ENCODE measurements at places on chromosomes 7 and 10.

DNA sequence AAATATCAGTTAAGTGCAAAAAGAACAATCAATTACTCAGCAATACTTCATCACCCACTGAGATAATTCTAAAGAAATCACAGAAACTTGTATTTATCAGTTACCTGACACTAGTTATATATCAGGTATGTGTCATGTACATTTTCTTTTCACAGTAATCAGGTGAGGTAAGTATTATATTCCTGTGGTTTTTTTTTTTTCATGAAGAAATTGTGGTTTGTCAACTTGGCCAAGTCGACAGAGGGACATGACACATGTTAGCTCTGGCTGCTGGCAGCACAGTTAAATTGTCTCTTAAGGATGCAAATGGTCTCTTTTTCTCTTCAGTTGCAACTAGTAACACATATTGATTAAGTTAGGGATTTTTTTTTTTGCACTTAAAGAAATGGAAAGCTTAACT, 13.7 kb upstream of the GPR141 start:
- DNase-seq, result no peak

DNA sequence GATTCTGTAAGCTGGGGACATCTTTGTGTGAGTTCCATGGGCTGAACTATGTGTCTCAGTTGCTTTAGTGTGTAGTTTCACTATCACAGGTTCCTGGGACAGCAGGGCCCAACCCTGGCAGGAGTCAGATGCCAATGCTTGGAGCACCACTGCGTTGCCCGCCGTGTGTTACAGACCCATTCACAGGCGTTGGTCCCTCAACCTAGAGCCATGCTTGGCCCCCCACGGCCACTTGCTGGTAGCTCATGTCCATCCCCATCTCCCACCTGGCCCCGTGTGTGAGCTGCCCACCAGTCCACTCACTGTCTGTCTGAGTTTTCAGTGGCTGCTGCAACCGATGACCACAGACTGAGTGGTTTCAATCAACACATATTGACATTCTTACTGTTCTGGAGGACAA, 546.9 kb downstream of the TCERG1L start:
- DNase-seq, result peak; percentile 47

GRCh38 chr7:134669845-134670373, 23.3 kb downstream of the BPGM start:
- DNase-seq, result no peak

DNA sequence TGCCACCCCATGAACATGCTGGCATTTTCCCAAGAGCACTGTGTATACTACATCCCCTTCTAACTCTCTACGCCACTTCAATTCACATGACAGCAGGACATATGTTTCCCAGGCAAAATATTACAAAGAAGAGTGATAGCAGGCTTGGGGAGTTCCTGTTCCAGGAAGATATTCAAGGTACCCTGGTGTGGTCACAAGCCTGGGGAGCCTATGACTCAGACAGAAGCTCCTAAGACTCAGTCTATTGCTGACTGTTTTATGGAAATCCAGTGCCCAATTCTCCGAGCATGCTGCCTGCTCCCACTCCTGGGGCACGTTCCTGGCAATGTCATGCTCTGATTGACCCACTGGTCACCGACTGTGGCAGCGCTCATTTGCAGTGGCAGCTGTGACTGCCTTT, 23.5 kb upstream of the ABLIM1 start:
- no peak for DNase-seq

- no peak for DNase-seq
Measured at GRCh38 chr7:77258593-77258992, 59.0 kb upstream of the FGL2 start.

DNA sequence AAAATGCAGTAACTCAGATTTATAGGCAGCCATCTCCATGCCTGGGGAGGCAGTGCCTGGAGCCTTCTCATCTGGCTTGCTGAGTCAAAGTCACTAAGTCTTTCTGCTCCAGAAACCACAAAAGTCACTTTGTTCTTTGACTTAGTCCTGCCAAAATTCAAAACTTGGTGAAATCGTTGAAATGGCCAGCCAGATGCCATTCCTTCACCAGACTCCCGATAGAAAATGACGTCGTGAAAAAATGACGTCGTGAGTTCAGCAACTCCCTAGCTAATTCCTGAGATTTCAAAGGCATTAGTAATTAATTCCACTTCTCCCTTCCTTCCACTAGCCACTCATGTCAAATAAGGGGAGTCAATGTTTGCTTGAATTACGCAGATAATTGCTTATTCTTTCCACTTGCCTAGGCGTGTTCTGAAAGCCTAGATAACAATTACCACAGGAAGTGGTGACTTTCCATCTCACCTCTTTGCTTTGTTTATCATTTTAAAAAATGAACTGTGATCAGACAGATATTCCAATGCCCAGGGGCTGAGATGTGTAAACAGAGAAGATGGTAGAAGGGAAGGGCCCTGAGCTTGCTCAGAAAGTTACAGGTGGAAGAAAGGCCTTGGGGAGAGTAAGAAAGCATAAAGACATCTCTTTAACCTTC, 48.5 kb upstream of the OSBPL3 start:
- DNase-seq, result no peak

GRCh38 chr10:7306147-7306546, 104.7 kb downstream of the SFMBT2 start:
- no peak for DNase-seq

DNA sequence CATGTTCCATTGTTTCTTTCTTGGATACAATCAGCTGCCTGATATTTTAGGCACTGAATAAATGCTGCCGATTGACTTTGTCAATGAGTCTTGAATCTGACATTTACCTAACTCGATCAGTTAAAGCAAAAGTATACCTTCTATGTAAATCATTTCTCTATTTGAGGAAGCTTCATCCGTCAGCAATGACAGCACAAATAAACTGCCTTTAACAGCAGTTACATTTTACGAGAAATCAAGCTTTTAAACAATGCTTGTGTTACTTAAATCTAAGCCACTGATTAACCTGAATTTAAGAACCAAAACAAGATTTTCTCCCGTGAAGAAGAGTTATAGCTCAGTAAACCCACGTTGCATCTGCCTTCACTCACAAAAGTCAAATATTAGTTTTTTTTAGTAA, 71.3 kb downstream of the CUL1 start:
- no peak for DNase-seq

GRCh38 chr7:82019551-82020475, 250.0 kb upstream of the HGF start:
- no peak for DNase-seq

GRCh38 chr10:133308421-133309099, at the start of the genes TUBGCP2 and ZNF511:
TUBGCP2 (minus strand) TSS chr10:133308872; CDS start chr10:133302941, 5,931 bp downstream.
ZNF511 (plus strand) TSS chr10:133308914; CDS start chr10:133308944, 30 bp downstream.
- DNase-seq, result peak; percentile 95

DNA sequence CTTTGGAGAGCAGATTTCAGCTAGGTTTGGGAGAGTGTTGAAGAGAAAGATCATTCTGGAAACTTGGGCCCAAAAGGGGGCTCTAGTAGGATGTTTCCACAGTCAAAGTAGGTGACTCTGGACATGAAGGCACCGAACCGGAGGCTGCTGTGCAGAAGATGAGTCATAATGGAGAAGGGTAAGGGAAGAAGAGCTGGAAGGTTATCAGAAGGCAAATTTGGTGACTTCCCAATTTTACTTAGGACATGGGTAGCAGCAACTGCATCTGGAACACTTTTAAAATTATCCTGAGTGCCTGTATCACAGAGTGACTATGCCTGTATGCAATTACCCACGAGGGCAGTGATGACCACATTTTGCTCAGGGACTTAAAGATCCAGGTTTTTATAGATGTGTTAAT, 38.8 kb downstream of the PIK3AP1 start:
- no peak for DNase-seq

DNA sequence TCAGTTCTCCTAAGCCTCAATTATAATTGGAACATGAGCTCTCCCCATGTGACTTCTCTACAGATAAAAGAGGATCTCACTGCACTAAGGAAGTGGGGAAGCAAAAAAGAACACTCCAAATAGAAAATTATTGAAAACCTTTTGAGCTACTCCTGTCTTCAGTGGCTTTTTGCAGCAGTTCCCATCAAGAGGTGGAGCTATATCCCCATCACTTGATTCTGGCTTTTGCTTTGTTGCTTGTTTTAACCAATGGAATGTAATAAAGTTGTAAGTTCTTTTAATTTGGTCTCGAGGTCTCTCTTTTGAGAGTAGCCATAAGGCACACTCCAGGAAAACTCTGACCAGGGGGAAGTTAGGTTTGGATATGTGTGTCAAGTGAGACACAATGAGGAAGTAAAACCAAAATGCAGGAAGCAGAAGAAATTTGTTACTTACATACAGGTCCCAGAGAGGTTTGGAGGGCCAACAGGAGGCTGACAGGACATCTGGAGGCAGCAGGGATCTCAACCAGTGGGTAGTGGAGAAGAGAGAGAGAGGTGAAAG, 569.4 kb downstream of the HTR7 start:
- no peak for DNase-seq

DNA sequence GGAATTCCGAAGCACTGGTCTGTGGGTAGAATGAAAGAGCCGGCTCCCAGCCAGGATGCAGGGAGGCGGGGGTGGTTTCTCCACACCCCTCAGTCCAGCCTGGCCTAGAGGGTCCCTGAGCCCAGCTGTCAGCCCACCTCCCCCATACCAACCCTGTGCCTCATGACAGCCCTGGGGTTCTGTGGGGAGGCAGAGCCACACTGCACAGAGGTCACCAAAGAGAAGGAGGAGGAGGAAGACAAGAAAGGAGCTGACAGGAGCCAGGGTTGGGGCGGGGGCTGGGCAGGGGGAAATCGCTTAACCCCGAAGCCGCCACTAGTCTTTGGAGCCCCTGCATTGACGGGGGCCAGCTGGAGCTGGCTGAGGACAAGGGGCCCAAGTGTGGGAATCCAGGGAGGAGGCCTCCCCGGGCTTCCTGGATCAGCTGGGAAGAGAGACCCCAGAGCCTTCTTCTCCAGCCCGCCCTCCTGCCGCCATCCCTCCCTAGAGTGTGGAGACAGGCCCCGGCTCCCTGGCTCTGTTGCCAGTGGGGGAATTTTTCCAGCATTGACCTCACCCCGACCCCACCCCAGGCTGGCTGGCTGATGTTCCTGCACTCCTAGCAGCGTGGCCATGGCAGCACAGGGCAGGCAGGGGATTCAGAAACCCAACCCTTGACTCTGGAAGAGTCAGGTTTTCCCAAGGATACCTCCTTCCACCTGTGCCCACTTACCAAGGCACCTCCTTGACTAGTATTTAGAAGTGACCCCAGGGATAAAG, 32.5 kb downstream of the KAZALD1 start:
- DNase-seq, result no peak

DNA sequence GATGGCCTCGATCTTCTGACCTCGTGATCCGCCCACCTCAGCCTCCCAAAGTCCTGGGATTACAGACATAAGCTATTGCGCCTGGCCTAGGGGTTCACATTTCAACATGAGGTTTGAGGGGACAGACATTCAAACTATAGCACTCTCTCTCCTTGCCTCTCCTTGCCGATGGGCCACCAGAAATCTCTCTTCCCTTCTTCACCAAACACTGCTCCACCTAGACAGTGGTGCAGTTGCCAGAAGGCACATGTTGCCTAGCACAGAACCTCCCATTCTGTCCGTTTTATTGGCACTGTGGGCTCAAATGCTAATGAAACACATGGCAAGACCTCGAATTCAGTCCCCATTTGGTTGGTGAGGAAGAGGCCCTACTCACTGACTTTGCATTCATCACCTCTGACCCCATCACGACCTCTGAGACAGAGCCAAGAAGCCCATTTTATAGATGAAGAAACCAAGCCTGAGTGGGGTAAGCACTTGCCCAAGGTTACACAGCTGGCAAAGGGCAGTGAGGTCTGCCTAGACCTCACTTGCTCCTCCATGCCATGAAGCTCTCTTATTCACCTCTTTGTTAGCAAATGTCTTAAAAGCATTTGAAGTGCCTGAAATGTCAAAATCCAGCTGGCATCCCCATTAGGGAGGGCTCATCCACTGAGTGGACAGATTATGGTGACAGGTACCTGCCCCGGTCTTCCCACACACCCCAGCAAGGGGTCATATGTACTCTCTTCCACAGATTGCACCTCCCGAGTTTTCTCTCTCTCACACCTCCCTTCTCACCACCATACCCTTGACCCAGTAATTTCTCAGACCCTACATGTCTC, 34.0 kb downstream of the GPRIN2 start:
- no peak for DNase-seq

DNA sequence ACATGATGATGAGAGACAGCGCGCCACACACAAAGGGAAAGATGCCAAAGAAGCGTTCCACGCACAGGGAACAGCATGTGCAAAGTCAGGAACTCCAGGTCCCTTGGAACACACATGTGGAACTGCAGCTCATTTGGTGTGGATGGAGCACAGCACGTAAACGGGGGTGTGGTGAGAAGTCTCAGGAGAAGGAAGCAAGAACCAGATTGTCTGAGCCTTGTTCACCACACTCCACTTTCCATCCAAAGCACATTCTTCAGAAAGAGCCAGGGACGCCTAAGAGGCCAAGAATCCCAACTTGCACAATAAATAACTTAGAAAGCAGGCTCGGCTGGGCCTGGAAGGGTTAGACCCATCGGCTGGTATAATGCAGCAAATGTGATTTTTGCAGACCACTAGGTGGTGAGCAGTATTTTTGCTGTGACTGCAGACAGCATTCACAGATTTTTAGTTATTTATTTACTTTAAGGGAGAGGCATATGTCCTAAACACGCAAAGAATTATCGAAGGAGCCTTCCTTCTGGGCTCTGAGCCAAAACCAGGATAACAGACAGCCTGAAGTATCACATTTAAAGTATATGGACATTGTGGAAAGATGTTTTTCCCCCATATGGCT, 27.9 kb upstream of the ASCC1 start:
- DNase-seq, result no peak
